ENCODE measurements at places on chromosomes 1 and 21.
A peak's percentile ranks its signal among the peaks of the same experiment; 100 is the strongest.

GRCh38 chr1:32773018-32773763 lies 44.0 kb downstream of the YARS1 start:
- peak; percentile 68 for DNase-seq

- no peak for DNase-seq
Observed at GRCh38 chr1:205508227-205508714, 3.8 kb downstream of the CDK18 start.

GRCh38 chr1:179840107-179840506 lies 37.5 kb downstream of the TOR1AIP2 start:
- no peak for DNase-seq

- no peak for DNase-seq
Observed at GRCh38 chr1:182350839-182351238, 40.8 kb downstream of the GLUL start.

- DNase-seq = no peak
Observed at GRCh38 chr21:42630626-42631025, 22.8 kb upstream of the PDE9A start.

DNA sequence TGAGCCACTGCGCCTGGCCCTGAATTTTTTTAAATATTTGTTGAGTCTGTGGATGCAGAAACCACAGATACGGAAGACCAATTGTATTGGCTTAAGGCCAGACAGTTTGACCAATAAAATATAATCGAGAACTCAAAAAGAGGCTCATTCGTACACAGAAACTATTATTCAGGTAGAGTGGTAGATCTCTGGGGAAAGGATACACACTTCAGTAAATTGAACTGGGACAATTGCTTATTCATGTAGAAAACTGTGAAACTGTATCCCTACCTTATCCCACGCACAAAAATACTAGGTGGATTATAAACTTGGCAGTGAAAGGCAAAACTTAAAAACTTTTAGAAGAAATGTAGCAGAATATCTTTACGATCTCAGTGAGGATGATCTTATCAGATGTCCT lies 25.0 kb upstream of the SHE start:
- no peak for DNase-seq

GRCh38 chr1:154975409-154976059 lies 1.1 kb downstream of the CKS1B start:
- peak; percentile 26 for DNase-seq

DNA sequence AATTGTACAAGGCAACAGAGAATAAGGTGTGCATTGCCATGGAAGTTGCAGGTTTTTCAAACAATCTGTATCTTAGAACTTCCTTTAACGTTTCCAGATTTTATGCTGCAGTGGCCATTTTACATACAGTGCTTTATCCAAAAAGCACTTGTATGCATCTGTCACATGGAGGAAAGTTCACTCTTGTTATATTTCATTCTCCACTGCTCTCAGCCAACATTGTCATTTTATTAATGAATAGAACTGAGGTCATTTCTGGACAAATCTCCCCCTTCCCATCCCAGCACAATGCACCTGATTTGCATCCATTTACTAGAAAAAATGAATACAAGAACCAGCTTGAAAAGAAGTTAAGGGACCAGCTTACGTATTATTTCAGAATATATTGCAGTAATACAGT lies 342.0 kb downstream of the USP25 start:
- no peak for DNase-seq

DNA sequence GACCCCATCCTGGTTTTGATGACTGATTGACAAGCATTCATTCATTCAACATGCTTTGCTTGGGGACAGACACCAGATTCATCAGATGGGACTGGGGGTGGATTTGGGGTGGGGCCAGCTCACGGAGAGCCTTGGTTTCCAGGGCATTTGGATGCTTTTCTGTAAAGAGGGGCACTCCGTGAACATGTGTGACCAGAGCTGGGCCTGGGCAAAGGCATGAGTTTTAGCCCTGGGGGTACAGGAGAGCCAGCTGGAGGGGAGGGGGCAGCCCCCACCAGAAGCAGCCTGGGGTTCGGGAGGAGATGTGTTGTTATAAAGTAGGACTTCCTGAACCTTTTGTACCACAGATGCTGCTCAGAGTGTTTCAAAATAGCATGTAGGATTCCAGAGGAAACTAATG lies 99.7 kb downstream of the RIPK4 start:
- no peak for DNase-seq

- DNase-seq = no peak
Observed at GRCh38 chr1:54814126-54814498, 13.0 kb upstream of the TTC22 start.

- no peak for DNase-seq
Observed at GRCh38 chr1:59641836-59642235, 172.9 kb upstream of the HOOK1 start.

DNA sequence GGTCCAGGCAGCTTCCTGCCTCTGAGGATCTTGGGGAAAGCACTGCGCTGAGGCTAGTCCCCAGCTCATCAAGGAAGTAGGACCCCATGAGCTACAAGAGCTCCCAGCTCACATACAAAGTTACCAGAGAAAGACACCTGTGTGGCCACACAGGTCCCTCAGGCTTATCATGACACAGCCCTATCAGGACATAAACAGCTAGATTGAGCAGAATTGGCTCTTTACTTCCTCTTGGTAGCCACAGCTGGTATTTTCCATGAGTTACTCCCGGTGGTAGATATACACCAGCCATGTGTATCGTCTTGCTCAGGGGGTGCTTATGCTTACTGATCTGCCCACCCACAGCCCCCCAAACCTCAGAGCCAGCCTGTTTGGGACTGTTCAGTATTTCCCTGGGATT lies 1.2 kb downstream of the LENEP start:
- DNase-seq = no peak

GRCh38 chr21:33088384-33088783 lies 18.4 kb downstream of the OLIG1 start:
- DNase-seq = no peak

- no peak for DNase-seq
Observed at GRCh38 chr1:205381305-205381704, 24.6 kb upstream of the KLHDC8A start.

DNA sequence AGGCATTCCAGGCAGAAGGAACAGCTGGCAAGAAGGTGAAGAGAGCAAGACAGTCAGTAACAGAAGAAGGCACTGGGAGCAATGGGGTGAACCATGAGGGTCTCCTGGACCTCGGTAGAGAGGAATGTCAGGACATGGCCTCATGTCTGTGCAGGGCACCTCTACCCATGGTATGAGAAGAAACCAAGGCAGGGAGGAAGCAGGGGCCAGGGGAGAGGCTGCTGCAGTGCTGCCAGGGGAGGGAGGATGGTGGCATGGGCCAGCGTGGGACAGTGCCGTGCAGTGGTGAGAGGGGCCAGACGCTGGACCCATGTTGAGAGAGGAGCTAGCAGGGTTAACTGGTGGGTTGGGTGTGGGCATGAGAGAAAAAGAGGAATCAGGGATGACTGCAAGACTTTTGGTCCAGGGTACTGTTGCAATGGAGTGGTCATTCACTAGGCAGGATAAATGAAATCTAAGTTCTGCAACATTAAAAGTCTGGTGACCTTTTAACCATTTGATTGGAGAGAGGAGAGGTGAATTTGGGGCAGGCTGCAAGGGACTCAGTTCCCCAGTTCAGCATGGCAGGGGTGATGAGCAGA lies 577.6 kb downstream of the MATN1 start:
- no peak for DNase-seq

- no peak for DNase-seq
Observed at GRCh38 chr1:981491-981954, 370 bp downstream of the PERM1 start.

DNA sequence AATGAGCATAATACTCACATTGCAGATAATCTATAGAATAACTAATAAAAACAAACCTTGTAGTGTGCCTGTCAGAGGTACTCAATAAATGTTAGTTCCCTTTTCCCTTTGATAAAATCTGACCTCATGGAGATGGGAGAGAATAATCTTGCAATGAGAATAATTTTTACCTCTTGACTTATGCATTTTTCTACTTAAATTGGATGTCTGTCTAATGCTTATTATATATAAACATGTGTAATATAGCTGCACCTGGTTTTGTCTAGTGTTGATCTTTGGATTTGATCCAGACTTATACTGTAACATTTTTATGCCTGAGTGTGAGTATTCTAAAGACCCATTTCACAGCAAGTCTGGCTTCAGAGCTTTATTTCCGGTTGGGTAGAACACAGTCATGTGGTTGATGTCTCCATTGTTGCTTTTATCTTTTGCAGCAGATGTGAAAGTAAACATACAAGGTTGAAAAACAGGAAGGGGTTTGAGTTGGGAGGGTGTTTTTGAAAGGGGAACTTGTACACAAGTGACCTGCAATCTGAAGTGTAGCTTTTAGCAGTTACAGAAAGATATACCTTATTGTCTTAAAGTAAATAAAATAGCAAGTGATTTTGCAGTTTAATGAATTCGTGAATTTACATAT lies 12.4 kb downstream of the EPB41 start:
- peak; percentile 21 for DNase-seq

DNA sequence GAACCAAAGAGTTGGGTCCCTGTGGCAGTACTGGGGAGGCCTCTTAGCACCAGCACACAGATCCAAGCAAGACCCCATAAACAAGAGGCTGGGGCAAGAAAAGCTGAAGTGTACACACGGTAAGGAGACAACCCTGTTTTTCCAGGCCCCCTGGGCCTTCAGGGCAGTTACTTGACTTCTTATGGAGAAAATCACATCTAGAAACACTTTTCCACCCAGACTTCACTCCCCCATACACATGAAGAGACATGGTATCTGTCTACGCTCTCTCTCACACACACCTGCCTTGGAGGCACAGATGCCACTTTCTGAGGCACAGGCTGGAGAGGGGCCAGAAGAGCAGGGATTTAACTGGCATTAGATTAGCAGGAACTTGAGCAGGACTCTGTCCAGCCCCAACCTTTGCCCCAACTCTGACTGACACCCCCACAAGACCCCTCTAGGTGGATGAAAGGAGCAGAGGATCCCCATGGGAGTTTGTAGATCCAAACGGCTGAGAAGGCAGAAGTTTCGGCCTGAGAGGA lies 2.2 kb downstream of the CERS2 start:
- no peak for DNase-seq

- no peak for DNase-seq
Observed at GRCh38 chr1:206514813-206515387, 7.6 kb downstream of the RASSF5 start.

DNA sequence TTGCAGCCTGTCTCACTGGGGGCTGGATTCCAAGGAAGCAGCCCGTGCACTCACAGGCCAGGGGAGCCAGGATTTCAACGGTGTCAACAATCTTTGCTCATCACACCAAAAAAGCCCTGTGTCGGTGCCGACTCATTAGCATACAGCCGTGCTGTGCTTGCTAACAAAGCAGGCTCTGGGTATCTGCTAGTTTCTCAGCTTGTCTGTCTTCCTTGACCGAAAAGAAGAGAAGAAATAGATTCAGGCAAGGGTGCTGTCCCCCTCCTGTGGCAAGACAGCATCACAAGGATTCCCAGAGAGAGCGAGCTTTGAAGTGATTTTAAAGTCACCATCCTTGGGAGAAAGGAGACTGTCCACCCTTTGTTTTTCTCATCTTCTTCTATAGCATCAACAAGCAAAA lies 214.7 kb downstream of the SDCCAG8 start:
- no peak for DNase-seq

- no peak for DNase-seq
Observed at GRCh38 chr1:110309139-110309538, 30.0 kb upstream of the RBM15 start.

DNA sequence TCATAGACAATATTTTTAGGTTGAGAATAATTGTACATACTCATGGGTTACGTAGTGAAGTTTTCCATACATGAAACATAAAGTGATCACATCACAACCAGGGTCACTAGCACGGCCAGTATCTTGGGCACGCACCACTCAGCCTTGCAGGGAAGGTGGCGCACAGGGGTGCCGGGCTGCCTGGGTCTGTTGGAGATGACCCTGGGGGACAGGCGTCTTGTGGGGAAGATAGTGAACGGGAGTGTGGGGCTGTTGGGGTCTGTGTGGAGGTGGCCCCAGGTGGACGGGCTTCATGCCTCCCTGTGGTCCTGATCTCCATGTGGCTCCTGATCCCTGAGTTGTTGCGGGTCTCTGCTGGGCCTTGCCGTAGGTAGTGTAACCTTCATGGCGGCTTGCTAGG lies 38.3 kb upstream of the PRSS38 start:
- DNase-seq = no peak

GRCh38 chr1:107413546-107413945 lies 272.7 kb downstream of the NTNG1 start:
- no peak for DNase-seq

- no peak for DNase-seq
Observed at GRCh38 chr1:41468122-41468762, 16.2 kb downstream of the EDN2 start.

- DNase-seq = no peak
Observed at GRCh38 chr1:222582099-222582774, 7.5 kb downstream of the TAF1A start.

DNA sequence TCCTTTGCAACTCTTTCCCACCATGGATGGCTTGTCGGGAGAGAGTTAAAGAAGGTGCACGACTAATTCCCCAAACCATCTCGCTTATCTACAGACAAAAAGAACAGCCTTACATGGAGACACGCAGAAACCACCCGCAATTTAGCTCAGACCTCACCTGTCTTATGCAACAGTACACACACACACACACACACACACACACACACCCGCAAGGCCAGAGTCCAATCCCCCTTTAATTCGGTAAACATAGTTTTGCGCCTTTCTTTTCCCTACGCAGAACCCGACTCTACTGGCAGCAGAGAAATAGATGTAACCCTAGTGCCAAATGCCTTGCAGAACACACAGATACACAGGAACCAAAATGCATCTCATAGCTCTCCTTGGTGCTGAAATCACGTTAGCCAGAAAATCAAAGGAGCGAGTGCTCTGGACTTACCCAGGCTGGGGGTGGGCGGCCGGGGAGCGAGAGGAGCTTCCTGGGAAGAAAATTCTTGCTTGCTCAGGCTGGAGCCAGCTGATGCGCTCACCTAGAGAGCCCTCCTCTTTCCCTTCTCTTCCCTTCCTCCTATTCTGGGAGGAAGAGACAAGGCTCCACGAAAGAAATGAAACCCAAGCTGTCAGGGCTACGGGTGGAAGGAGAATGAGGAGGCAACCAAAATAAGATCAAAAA lies 470 bp downstream of the TNR start:
- no peak for DNase-seq

DNA sequence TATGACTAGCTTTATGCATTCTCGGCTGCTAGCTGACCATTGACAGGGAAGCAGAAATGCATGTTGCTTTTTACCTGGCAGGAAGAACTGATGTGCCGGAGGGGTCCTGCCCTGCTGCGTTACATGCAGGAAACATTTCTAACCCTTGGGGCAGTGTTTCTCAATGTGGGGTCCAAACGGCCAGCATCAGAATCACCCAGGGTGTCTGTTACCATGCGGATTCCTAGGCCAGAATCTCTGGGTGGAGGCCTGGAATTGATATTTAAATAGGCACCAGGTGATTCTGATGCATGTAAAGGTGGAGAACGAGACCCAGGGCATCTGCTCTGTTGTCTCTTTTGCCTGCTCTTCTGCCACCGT lies 182.7 kb downstream of the PCP4 start:
- no peak for DNase-seq

GRCh38 chr21:45570826-45571601 lies 28.8 kb upstream of the SLC19A1 start:
- no peak for DNase-seq

DNA sequence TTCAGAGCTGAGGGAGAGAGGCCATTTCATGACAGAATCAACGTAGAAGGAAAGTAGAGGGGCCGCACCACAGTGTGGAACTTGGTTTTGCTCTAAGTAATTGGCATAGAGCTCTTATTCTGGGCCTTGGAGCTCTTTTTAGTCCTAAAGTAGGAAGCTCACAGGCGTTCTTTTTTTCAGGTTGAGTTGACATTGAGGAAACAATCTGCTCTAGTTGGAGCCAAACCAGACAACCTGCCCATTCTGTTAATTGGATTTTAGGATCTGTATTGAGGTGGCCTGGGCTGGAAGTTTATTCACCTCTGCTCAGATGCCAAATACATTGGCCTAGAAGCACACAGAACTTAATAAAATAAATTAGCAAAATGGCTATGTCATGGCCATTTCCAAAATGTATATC lies 1093.9 kb downstream of the ADGRL2 start:
- no peak for DNase-seq
